Esophagus squamous epithelium (tissue), 5 donors: ENCODE measurements at places on chromosomes 6 and 20.

DNA sequence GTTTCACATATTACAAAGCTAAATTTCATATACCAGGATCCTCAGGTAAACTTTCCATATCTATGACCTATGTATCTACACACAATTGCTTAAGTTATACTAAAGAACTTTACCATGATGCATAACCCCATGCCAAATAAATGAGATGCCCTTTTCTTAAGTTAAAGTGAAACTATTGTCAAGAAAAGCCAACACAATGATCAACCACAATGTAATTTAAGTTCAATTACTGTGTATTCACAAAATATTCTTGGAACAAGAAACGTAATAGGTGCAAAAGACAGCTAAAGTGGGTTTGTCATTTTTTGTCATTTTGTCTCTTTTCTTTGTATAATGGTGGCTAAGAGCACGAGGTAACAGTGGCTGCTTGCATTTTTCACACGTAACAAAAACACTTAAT lies 158.0 kb upstream of the SHLD1 start:
- no peak for DNase-seq

GRCh38 chr6:10000551-10000950 lies 414.3 kb downstream of the TFAP2A start:
- no peak for DNase-seq

DNA sequence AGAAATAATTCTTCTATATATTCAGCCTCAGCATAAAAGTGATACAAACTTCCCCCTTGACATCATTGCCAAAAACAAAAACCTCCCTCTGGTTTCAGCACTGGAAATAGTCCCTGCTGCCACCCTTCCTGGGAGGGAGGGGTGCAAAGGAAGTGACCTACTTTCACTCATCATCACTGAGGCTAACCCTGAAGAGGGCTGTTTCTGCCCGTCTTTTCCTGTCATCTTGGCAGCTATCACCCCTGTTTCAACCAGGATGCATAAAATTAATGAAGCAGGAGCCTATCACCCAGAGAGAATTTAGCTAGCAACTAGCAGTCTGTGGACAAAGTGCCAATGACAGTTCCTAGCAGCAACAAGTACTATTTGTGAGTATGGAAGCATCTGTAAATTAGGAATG lies 397.8 kb downstream of the LAMA2 start:
- DNase-seq: no peak

DNA sequence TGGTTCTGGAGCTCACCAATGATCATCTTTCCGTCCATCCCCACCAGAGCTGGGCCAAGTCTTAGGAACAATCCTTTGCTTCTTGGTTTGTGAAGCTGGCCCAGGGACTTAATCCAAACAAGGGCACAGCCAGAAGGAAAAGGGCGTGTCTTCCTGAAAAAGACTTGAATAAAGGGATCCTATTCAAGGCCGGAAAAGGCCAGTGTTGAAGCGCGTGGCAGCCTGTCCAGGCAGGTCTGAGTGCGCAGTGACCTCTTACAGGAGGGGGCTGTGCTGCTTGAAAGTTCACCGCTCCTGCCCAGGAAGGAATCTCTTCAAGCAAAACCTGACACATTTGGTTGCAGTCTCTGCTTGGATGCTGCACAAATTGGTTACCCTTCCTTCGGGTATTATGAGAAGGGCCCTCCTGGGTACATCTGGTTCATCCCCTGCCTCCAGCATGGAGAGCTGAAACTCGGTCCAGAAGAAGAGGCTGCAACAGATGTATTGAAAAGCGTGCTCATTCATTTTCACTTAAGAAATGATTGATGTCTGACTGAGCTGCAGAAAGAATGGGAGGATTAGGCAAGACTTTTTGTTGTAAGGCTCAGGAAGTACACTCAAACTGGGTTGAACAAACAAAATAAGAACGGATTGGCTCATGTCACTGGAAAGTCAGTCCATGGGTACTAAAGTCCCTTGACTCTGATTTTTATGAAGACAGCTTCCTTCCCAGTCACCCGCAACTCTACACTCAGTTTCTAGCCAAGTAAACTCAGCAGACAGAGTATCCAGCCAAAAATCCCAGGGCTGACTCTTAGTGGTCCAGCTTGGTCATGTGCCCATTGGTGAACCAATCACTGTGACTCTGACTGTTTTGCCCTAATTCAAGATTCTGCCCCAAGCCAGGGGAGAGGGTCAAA lies 136.3 kb downstream of the TFAP2C start:
- no peak for DNase-seq

DNA sequence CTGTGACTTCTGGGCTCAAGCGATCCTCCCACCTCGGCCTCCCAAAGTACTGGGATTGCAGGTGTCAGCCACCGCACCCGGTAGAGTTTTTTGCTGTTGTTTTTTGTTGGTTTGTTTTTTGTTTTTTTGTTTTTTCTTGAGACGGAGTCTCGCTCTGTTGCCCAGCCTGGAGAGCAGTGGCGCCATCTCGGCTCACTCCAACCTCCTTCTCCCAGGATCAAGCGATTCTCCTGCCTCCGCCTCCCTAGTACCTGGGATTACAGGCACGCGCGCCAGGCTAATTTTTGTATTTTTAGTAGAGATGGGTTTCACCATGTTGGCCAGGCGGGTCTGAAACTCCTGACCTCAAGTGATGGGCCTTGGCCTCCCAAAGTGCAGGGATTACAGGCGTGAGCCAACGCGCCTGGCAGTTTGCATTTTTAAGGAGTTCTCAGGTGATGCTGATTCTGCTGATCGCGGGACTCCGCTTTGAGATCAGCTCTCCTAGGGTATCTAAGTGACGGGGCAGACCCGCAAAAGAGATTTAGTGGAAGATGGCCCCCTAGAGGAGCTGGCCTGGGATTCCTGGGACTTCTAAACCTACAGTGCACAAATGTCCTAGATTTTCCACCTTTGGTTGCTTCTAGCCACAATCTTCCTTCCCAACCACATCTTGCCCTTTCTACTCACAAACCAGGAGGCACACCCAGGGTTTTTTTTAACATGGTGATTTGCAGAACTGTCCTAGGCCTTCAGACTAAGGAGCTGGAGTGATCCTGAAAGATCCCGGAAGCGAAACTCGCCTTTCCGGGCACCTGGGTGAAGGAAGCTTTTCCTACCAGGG lies 45.2 kb downstream of the DPPA5 start:
- no peak for DNase-seq

- no peak for DNase-seq
Observed at GRCh38 chr6:10580570-10580969, 59.4 kb downstream of the GCNT2 start.

- DNase-seq: no peak
Observed at GRCh38 chr6:52317841-52318581, 33.5 kb upstream of the MCM3 start.

- no peak for DNase-seq
Observed at GRCh38 chr6:137722749-137723272, 144.2 kb upstream of the TNFAIP3 start.

DNA sequence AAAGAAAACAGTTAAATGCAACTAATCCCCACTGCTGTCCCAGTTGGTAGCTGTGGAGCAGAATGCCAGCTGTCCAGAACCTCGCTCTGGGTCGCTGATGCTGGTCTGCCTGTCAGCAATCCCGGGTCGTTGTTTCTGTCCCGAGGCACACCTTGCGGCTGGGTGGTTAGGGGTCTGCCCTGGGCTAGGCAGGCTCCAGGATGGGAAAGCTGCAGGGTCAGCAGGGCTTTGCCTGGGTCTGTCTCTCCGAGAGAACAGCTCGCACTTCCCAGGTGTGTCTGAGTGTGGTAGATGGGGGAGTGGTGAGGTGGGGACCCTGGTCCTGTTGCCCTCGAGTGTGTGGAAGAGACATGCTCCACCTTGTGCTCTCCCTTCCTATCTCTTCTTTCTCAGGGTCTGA lies 261.2 kb downstream of the CLIC5 start:
- no peak for DNase-seq

GRCh38 chr6:166625356-166625755 lies 1.7 kb downstream of the RPS6KA2 start:
- DNase-seq: no peak

- no peak for DNase-seq
Observed at GRCh38 chr6:17624396-17624795, 24.3 kb downstream of the FAM8A1 start.

DNA sequence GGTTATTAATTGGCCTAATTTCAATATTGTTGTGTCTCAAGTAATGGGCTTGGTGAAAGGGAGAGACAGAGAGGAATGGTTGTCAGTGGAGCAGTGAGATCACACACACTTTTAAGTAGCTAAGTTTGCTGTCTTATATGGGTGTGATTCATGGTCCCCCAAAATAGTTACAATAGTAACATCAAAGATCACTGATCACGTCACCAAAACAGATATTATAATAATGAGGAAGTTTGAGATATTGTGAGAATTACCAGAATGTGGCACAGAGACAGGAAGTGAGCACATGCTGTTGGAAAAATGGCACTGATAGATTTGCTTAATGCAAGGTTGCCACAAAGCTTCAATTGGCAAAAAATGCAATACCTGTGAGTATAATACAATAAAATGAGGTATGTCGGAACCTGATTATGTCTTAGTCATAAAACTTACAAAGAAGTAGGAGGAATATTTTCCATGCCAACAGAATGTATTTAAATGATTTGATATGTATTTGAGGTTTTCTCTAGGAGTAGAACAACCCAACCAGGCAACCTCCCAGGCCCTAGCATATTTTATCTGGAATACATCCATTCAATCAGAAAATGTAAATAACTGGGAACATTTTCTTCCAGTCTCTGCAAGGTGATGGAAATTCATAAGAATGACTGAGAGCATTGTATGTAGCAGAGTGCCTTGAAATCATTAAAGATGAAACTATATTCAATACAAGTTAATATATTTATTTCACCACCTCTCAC lies 167.8 kb downstream of the CARMIL1 start:
- no peak for DNase-seq

DNA sequence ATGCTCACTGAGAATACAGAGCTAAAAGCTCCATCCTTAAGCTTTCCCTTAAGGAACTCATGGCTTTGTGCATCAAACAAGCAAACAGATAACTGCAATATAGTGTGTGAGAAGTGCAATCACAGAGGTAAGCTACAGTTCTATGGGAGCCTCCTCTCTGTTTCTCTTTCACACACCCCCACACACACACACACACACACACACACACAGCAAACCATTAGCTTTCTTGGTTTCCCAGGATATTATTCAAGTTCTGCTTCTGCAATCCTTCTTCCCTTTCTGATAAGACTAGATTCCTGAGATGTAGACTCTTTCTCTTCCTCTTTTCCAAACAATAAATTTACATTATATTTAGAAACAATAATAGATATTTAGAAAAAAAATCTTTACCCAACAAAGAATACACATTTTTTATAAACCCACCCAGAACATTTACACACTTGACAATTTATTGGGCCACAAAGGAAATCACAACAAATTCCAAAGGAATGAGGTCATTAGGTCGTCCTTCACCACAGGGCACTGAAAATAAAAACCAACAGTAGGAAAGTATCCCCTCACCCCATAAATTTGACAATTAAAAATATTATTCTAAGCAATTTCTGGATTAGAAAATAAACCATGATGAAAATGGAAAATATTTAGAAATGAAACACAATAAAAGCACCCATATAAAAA lies 9.3 kb upstream of the GFOD1 start:
- DNase-seq: no peak

DNA sequence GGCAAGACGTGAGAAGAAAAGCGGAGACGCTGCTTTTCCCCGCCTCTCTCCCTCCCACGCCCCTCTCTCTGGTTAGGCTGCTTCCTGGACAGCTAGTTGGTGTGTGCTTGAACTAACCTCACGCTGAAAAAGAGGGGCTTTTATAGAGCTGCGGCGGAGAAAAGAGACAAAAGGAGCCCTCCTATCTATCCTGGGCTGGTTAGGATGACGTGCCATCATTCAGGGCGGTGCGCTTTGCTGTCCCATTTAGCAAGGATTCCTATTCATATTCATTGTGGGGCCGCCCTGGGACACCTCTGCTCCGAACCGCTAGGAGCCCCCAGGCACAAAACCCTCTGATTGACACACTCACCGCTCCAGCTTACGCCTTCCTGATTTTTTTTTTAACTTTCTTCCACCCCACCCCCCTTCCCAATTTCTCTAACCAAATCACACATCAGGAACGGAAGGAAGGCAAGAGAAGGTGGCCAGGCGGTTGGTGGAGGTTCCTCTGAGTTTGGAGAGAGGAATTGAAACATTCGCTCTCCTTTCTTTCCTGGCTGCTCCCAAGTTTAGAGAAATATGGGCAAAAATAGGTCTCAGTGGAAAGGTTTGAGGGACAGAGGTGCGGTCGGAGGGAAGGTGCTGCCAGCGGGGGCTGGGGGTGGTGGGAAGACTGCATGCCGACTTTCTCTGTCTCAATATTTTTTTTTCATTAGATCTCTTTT lies at the start of gene OLIG3:
OLIG3 (minus strand) TSS at position 114 of the 707 bp plus-strand sequence. CDS start 224 bp downstream, outside the sequence.
- DNase-seq: no peak

DNA sequence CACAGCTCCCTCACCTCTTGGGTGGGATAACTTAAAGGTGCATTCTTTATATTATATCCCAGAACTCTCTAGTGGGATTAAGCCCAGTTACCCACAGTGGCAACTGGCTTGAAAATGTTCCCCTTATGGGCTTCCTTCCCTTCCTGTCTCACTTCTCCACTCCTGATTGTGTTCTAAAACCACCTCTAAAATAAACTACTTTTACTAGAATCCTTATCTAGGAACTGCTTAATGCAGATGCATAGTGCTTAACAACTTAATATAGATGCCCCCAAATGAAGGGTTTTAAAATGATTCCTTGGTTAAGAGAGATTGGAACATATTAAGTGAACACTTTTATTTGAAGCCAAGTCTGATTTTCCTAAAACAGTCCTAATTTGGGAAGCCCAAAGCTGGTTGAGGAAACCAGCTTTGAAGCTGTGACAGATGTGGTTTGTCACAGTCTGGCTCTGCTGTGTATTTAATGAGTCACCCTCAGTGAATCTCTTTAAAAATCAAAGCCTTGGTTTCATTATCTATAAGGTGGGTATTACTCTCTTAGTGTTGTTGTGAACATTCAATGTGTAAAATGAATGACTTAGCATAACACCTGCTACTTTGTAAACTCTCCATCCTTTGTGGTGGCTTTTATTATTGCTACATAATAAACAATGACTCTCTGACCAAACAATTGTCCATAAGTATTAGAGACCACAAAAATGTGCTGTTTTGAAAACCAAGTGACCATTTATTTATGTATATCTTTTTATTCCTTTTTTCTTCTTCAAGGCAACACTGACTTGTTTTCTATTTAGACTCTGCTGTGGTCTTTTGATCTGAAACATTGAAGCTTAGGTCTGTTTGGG lies 24.4 kb downstream of the PLCB1 start:
- DNase-seq: no peak

GRCh38 chr20:46402331-46402811 lies 4.0 kb downstream of the ELMO2 start:
- no peak for DNase-seq
